Left lung (tissue), 14 donors: ENCODE measurements at places on chromosomes 2 and 18. TPM values are rescaled to one million over a fixed set of nuclear protein-coding genes. Genes with fewer than 3 reads are reported as not detected.

- no peaks in the 10 kb centered on the region for H3K4me1 ChIP-seq
- H3K36me3 ChIP-seq, result no peaks in the 10 kb centered on the region
- no peak overlapping the region for H3K27ac ChIP-seq
- DNase-seq, result no peak
- H3K27me3 ChIP-seq, result no peaks in the 10 kb centered on the region
These were observed 12.1 kb downstream of the METTL4 start for GRCh38 chr18:2559249-2559648.

GRCh38 chr2:217338306-217338916 is 478.5 kb upstream of the TNP1 start:
- no peaks in the 10 kb centered on the region for H3K27me3 ChIP-seq
- no peak for DNase-seq
- H3K4me3 ChIP-seq, result no peak overlapping the region
- H3K4me1 ChIP-seq, result no peaks in the 10 kb centered on the region
- H3K36me3 ChIP-seq, result no peaks in the 10 kb centered on the region
- H3K27ac ChIP-seq, result no peak overlapping the region

GRCh38 chr2:119744335-119744939 is 15.3 kb upstream of the PTPN4 start:
- peak; percentile 53 for DNase-seq
- no peak overlapping the region for H3K27ac ChIP-seq
- H3K27me3 ChIP-seq, result no peaks in the 10 kb centered on the region
- H3K36me3 ChIP-seq, result no peaks in the 10 kb centered on the region
- H3K4me3 ChIP-seq, result no peak overlapping the region

DNA sequence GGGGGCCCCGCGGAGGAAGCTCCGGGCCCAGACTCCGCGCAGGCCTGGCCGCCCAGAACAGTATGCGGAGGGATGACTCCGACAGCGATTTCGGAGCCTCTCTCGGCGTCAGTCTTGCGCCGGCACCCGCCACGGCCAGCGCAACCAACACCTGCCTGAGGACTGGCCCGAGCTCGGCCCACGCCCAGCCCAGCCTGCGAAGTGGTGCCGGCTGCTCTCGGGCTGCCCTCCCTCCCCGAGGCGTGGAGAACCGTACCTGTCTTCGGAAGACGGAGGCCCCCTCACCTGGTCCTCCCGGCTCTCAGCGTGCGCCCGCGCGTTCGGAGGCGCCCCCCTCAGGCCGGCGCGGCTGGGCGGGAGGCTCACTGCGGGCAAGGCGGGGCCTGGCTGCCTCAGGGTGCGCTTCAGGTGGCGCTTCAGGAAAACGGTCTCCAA is at the start of gene M1AP:
Gene M1AP, minus strand, starts transcription at position 322 of the 435 bp plus-strand sequence. CDS start 8,055 bp downstream, outside the sequence.
- H3K4me3 ChIP-seq, result no peak within 1 kb of the TSS
- DNase-seq, result peak; percentile 76
- H3K27ac ChIP-seq, result no peak within 1 kb of the TSS
- H3K27me3 ChIP-seq, result peaks cover 38% of the 10 kb centered on the region
- no peaks in the 10 kb centered on the region for H3K36me3 ChIP-seq

DNA sequence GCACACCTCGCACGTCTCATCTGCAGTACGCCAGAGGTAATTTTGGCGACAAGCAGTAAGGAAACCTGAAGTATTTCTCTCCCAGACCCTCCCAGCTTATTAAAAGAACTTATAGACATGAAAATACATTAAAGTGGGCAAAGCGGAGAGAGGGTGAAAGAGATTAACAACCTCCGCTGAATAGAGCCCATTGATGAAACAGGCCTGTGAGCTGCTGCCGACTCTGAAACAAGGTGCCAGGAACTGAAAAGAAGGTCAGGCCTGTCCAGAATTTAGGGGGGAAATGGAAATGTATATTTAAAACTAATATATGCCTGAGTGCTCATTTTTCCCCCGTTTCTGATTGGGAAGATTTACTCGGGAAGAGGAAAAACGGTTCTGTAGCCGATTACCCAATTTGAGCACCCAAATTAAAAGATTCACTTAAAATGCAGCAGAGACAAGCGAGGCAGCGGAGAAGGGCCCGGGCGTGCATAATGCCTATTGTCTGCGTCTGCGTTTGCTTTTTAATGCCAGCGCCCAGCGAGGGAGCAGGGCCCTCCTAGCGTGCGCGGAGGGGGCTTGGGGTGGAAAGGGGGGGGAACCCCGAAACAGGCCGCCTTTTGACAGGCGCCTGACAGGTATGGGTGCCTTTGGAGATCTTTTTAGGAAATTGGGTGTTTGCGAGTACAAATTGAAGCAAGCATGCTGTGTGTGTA is 316.2 kb downstream of the GBX2 start:
- no peak overlapping the region for H3K4me3 ChIP-seq
- no peaks in the 10 kb centered on the region for H3K4me1 ChIP-seq
- H3K27me3 ChIP-seq, result no peaks in the 10 kb centered on the region
- no peak for DNase-seq

DNA sequence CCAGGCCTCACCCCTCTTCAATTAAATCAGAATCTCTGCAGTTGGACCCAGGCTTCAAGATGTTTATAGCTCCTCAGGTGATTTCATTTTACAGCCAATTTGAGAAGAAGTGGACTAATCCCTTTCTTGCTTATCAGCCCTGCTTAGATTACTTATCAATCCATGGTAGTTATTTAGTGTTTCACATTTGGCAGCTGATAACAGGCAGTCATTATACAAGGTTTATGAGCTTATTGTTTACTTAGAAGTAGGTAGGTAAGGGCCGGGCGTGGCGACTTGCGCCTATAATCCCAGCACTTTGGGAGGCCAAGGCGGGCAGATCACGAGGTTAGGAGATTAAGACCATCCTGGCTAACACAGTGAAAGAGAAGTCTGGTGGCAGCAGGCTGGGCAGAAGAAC is 237.5 kb downstream of the CTNNA2 start:
- H3K27me3 ChIP-seq, result no peaks in the 10 kb centered on the region
- H3K36me3 ChIP-seq, result no peaks in the 10 kb centered on the region
- no peak for DNase-seq
- H3K4me3 ChIP-seq, result no peak overlapping the region

DNA sequence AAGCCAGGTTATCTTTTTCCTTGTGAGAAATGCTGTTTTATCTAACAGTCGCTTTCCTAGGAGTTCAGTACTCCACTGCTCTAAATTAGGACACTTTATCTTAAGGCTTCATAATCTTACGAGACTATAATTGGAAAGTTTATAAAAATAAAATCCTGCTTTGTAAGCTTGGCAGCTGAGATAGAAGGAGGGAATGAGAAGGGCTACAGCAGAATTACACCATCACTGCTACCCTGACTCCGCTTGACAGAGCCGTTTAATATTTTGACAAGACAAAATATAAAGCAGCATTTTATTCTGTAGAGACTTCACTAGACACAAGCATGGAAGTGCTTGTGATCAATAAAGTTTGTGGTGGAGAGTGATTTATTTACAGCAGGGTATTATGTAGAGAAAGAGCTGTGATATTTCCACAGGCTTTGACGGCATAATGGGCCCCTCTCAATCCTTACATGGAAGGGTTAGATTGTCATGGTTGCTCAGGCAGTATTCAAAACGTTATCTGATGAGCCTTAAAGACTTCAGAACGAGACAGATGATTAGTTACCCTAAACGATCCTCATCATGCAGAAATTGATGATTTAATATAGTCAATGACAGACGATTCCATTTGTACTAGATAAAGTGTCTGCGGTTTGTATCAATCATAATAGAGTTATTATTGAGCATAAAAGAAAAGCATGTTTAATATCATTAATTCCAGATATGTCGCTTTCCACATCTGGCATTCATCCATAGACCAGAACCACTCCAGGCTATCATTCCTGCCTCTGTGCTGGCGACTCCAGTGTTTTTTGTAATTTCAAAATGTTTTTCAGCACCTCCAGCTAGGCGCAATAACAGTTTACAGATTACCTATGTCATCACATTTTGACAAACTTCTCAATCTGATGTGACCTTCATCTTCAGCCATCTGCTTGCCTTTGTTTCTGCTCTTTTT is 242.2 kb downstream of the FIGN start:
- H3K36me3 ChIP-seq, result no peaks in the 10 kb centered on the region
- H3K4me1 ChIP-seq, result no peaks in the 10 kb centered on the region
- no peak overlapping the region for H3K27ac ChIP-seq
- H3K27me3 ChIP-seq, result no peaks in the 10 kb centered on the region
- DNase-seq, result no peak

DNA sequence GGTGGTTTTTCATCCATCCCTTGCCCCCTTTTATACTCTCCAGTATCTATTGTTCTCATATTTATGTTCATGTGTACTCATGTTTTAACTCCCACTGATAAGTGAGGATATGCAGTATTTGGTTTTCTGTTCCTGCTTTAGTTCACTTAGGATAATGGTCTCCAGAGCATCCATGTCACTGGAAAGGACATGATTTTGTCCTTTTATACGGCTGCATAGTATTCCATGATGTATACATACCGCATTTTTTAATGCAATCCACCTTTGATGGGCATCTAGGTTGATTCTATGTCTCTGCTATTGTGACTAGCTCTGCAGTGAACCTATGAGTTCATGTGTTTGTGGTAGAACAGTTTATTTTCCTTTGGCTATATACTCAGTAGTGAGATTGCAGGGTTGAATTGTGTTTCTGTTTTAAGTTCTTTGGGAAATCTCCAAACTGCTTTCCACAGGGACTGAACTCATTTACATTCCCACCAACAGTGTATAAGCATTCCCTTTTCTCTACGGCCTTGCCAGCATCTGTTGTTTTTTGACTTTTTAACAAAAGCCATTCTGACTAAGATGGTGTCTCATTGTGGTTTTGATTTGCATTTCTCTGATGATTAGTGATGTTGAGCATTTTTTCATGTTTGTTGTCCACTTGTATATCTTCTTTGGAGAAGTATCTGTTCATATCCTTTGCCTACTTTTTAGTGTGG is 420.2 kb downstream of the THSD7B start:
- no peaks in the 10 kb centered on the region for H3K36me3 ChIP-seq
- H3K27ac ChIP-seq, result no peak overlapping the region
- no peaks in the 10 kb centered on the region for H3K4me1 ChIP-seq

DNA sequence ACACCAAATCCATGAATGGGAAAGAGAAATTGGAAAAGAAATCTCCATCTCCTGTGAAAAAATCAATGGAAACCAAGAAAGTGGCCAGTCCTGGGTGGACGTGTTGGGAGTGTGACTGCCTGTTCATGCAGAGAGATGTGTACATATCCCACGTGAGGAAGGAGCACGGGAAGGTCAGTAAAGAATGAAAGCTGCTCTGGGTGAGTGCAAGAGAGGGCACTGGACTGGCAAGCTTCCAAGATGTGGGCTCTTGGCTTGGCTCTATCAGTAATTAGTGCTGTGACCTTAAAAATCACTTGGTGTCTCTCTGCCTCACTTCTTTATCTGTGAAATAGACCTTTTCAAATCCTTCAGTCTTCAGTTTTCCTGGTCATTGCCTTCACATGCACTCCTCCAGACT is 89.0 kb downstream of the ZNF532 start:
- DNase-seq, result no peak
- H3K36me3 ChIP-seq, result peaks cover 17% of the 10 kb centered on the region
- no peak overlapping the region for H3K4me3 ChIP-seq
- H3K27ac ChIP-seq, result no peak overlapping the region
- H3K4me1 ChIP-seq, result no peaks in the 10 kb centered on the region
- no peaks in the 10 kb centered on the region for H3K27me3 ChIP-seq

GRCh38 chr18:57803103-57803969 is at the start of gene ATP8B1:
Gene ATP8B1 (minus strand): TSS chr18:57803315. CDS start chr18:57731807, 71,508 bp downstream.
- no peaks in the 10 kb centered on the region for H3K27me3 ChIP-seq
- no peaks in the 10 kb centered on the region for H3K36me3 ChIP-seq
- peaks cover 7% of the 10 kb centered on the region for H3K4me1 ChIP-seq
- peak within 1 kb of the TSS; percentile 65 for H3K4me3 ChIP-seq
- H3K27ac ChIP-seq, result peak within 1 kb of the TSS; percentile 73

DNA sequence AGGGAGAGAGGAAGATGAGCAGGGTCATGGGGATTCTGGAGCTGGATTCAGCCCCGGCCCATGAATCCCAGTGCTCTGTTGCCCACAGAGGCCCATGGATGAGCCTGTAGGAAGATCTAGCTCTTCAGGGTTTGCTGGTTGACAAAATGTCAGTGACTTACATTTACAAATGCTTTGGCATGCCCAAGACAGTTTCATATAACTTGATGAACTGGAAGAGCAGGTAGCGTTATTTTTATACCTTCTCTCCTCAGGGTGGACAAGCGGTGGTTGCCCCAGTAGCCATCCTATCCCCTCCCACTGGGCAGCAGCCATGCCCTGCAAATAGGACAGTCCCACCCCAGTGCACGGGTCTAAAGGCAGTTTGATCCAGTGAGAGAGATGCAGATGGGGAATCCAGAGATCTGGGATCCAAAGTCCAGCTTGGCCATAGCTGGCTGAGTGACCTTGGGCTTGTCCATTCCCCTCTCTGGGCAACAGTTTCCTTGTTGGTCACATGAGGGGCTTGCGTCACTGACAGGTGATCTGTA is 21.5 kb upstream of the KCNK3 start:
- H3K4me1 ChIP-seq, result no peaks in the 10 kb centered on the region
- H3K36me3 ChIP-seq, result no peaks in the 10 kb centered on the region
- no peak overlapping the region for H3K4me3 ChIP-seq
- H3K27ac ChIP-seq, result no peak overlapping the region
- DNase-seq, result no peak

- no peak overlapping the region for H3K4me3 ChIP-seq
- peaks cover 7% of the 10 kb centered on the region for H3K4me1 ChIP-seq
- no peaks in the 10 kb centered on the region for H3K27me3 ChIP-seq
- H3K36me3 ChIP-seq, result no peaks in the 10 kb centered on the region
- H3K27ac ChIP-seq, result peak overlapping the region; percentile 20
These were observed 16.6 kb upstream of the RPE start for GRCh38 chr2:209985874-209986273.

DNA sequence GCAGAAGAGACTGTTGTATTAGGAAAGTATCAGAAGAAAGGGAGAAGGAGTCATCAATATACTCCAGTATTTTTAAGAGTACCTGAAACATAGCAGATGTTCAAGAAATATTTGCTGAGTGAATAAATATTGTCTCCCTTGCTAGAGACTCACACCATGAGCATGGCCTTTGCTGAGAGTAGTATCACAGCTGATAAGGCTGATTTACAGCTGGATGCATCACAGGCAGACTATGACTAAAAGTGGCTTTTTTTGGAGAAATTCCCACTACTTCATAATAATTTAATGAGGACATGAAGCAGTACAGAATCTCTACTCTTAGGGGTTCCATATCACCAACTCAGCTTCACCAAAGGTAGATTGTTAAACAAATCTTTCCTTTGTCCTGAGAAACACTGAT is 373.3 kb downstream of the RBM43 start:
- no peaks in the 10 kb centered on the region for H3K27me3 ChIP-seq
- no peak for DNase-seq
- no peak overlapping the region for H3K27ac ChIP-seq
- no peaks in the 10 kb centered on the region for H3K36me3 ChIP-seq
- H3K4me3 ChIP-seq, result no peak overlapping the region

FEV gene
- not detected for total RNA-seq

VSNL1 gene
- total RNA-seq, result 3.1 TPM

GCKR gene
- total RNA-seq, result 0.37 TPM

MAPRE3 gene
- 13.5 TPM for total RNA-seq

ANKRD29 gene
- total RNA-seq, result 51.9 TPM

MRO gene
- total RNA-seq, result 0.86 TPM

BMP10 gene
- total RNA-seq, result not detected

HOXD11 gene
- total RNA-seq, result not detected
